Activated T-cell treated with anti-CD3 and anti-CD28 coated beads, Interleukin-2, amount 50 U/mL, for 72 hours (primary cell): ENCODE measurements at places on chromosomes 12 and 14. TPM values are rescaled to one million over a fixed set of nuclear protein-coding genes. Genes with fewer than 3 reads are reported as not detected.

The IL26 gene
- 0.53 TPM for total RNA-seq

The MMP17 gene
- not detected for total RNA-seq

The GMFB gene
- total RNA-seq, result 34.4 TPM

The CPSF2 gene
- 72.1 TPM for total RNA-seq

- no peaks in the 10 kb centered on the region for H3K36me3 ChIP-seq
- H3K4me1 ChIP-seq, result peaks cover 35% of the 10 kb centered on the region
- H3K27me3 ChIP-seq, result no peaks in the 10 kb centered on the region
- no peak overlapping the region for H3K4me3 ChIP-seq
- no peak overlapping the region for H3K27ac ChIP-seq
Measured at GRCh38 chr14:68244262-68244980, 424.8 kb downstream of the RAD51B start.

DNA sequence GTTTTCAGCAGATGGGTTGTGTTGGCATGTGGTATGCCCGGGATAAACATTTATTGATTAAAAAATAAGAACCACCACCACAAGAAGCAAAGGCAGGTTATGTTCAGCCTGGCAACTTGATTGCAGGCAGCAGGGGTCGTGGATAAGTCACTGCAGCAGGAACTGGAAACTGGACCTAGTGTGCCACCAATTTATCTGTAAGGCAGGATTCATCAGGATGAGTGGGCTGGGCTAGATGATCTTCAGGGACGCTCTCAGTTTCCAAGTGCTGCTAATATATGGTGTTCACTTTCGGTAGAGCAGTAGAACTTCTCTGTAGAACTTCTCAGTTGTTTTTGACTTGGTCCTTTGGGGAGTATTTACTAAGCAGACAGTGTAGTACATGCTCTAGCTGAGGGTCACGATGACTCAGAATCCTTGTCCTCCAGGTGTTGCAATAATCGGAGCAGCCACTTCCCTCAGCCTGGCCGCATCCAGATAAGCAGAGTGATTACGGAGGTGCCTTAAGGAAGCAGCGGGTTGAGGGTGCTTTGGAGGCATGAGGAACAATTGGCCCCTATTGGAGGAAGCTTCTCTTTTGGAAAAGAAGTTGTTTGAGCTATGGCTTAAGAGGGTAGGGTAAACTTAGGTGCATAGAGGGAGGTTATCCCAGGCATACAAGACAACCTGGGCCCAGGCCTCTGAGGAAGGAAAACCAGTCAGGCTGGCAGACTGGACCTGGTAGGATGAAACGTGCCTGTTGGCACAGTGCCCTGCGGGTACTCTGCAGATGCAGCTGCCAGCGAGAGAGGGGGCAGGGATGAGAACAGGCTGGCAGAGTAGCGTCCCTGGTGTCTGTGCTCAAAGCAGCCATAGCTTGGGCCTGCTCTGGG is 104.0 kb downstream of the GPR135 start:
- no peak for DNase-seq
- H3K27ac ChIP-seq, result no peak overlapping the region
- no peak overlapping the region for H3K4me3 ChIP-seq
- no peaks in the 10 kb centered on the region for H3K27me3 ChIP-seq
- no peaks in the 10 kb centered on the region for H3K4me1 ChIP-seq

DNA sequence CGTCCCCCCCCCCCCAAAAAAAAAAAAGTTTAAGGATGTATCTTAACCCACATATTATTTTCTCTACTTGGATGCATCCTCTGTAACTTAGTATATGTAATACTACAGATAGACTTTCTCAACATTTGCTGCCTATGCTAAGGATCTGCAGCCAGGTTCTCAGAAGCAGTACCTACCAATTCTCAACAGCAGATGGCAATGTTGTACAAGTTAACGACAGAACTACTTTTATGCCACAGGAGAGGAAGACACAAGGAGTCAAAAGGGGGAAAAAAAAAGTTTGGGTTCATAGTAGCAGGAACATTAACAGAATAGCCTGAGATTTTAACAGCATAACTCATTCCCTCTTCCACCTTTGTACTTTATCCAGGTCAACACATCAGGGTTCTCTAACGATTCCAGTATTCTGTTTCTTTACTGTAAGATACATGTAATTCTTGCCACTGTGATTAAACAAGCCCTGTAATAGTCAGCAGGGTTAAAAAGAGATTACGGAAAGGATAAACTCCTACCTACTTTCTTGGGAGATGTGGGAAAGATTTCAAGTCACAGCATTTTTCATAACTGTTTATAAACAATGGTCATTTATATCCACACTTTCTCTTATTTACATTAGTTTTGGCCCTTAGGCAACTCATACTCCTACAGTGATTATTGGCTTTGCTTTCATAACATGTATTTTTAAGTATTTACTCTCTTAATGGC is 5.7 kb upstream of the NEK9 start:
- peaks cover 19% of the 10 kb centered on the region for H3K4me1 ChIP-seq
- peak; percentile 48 for DNase-seq
- H3K36me3 ChIP-seq, result peaks cover 18% of the 10 kb centered on the region
- no peak overlapping the region for H3K4me3 ChIP-seq
- H3K27ac ChIP-seq, result peak overlapping the region; percentile 54

GRCh38 chr12:116833474-116833873 is 47.8 kb downstream of the HRK start:
- H3K36me3 ChIP-seq, result peaks cover 2% of the 10 kb centered on the region
- H3K27me3 ChIP-seq, result no peaks in the 10 kb centered on the region
- no peak overlapping the region for H3K27ac ChIP-seq
- no peaks in the 10 kb centered on the region for H3K4me1 ChIP-seq

GRCh38 chr12:109983432-109984142 is 12.6 kb downstream of the GIT2 start:
- H3K4me1 ChIP-seq, result peaks cover 79% of the 10 kb centered on the region
- H3K4me3 ChIP-seq, result peak overlapping the region; percentile 39
- peaks cover 55% of the 10 kb centered on the region for H3K36me3 ChIP-seq
- peak overlapping the region; percentile 57 for H3K27ac ChIP-seq

DNA sequence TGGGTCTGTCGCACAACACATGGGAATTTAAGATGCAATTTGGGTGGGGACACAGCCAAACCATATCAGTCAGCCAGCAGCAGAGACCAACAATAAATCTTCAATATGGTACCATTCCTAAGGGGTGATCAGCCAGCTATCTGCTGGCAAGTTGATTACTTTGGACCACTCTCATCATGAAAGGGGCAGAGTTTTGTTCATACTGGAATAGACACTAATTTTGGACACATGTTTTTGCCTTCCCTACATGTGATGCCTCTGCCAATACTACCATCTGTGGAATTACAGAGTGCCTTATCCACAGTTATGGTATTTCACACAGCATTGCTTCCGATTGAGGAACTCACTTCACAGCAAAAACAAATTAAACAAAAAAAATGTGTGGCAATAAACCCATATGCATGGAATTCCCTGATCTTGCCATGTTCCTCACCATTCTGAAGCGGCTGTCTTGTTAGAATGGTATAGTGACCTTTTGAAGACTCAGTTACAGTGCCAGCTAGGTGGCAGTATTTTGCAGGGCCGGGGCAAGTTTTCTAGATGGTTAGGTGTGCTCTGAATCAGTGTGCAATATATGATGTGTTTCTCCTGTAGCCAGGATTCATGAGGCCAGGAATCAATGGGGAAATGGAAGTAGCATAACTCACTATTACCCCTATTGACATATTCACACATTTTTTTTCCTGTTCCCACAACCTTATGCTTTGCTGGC is 179.0 kb upstream of the IGF1 start:
- DNase-seq, result no peak
- no peak overlapping the region for H3K4me3 ChIP-seq
- peaks cover 3% of the 10 kb centered on the region for H3K36me3 ChIP-seq
- no peaks in the 10 kb centered on the region for H3K27me3 ChIP-seq

DNA sequence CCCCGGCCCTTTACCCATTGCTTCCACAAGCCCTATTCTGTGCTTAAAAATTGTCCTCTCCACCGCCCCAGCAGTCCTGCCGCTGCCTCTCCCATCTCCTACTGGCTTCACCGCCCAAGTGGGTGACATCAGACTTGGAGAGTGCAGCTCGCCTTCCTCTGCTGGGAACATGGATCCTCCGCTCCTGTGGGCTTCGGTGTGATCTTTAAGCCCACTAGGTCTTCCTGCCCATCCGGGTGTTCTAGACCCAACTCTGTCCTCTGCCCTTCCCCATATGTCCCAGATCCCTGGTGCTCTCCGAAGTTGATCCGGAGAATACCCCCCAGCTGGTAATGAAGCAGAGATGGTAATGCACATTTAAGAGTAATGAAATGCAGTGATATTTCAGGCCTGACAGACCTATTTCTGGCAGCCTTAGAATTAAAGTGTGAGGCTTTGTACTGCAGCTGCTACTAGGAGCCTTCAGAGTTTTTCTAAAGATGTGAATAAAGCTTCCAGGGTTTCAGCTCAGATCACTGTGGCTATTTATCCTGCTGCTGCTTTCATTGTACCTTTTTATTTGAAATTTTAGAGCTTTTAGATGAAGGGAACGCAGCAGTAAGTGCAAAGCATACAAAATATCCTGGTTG is 22.9 kb upstream of the CTDSP2 start:
- no peak overlapping the region for H3K27ac ChIP-seq
- DNase-seq, result no peak
- H3K36me3 ChIP-seq, result no peaks in the 10 kb centered on the region
- no peak overlapping the region for H3K4me3 ChIP-seq
